ENCODE measurements at places on chromosomes 16 and 17. TPM values are rescaled to one million over a fixed set of nuclear protein-coding genes. Genes with fewer than 3 reads are reported as not detected.

The CACNA1G gene
- total RNA-seq: not detected

The CPHXL2 gene
- not detected for total RNA-seq

The CCDC182 gene
- not detected for total RNA-seq

The ERI2 gene
- 21.6 TPM for total RNA-seq

The HSF5 gene
- total RNA-seq: 0.41 TPM

DNA sequence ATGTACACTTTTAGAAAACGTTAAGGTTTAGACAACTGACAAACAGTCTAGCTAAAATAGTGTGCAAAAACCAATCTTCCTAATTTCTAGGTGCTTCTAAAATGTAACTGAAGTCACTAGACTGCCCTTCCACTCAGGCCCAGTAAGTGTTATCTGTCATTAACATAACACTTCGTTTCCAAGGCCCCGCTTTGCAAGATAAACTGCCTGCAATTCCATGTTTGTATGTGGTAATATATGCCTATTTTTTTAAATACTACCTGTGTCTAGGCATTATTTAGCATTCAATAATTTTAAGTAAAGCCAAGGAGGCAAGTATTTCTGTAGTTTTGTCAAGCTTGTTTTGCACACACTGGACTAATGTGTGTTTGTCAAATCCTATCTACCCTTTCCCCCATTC, 3.2 kb downstream of the USP32 start:
- peak; percentile 9 for DNase-seq
- peaks cover 5% of the 10 kb centered on the region for H3K36me3 ChIP-seq
- no peak overlapping the region for H3K4me3 ChIP-seq
- H3K27ac ChIP-seq: no peak overlapping the region
- H3K27me3 ChIP-seq: no peaks in the 10 kb centered on the region

- no peak overlapping the region for H3K4me3 ChIP-seq
- peak overlapping the region; percentile 61 for H3K27ac ChIP-seq
- no peaks in the 10 kb centered on the region for H3K27me3 ChIP-seq
- H3K4me1 ChIP-seq: peaks cover 68% of the 10 kb centered on the region
- H3K36me3 ChIP-seq: peaks cover 40% of the 10 kb centered on the region
Observed at GRCh38 chr16:27429981-27430441, 28.0 kb downstream of the IL21R start.

DNA sequence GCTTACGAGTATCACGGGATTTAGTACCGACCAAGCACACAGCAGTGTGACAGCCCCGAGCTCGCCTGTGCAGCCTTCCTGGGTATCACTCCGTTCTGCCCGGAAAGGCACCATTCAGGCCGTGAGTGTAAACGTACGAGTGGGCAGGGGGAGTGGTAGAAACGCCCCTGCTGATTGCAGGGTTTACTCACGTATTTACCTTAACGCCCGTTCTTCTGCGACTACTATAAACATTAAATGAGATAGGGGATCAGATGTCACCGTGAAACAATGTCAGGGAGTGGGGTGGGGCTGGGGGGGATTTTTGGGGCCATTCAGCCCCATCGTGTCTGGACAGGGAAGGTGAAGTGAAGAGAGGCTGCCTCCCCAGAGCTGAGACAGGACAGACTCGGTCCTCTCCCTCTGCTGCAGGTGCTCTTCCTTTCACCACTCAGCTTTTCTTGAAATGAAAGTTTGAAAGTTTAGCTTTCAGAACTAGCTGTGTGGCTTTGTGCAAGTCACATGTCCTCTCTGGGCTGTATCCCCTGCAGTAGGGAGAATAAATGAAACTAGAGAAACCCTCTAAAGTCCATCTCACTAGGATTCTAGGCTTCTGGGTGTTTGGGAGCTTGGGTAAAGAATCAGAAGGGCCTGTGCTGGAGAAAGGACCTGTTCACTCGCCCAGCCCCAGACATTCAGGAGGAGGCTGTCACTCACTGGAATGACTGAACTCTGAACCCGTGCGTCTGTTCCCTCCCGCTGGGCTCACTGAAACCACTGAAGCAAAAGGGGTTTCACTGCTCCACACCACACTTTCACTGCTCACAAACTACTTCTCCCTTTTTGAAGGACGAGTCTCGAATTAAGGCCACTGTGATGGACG, 66.7 kb downstream of the RPA1 start:
- H3K27me3 ChIP-seq: no peaks in the 10 kb centered on the region
- H3K36me3 ChIP-seq: peaks cover 52% of the 10 kb centered on the region
- H3K4me3 ChIP-seq: no peak overlapping the region
- peaks cover 8% of the 10 kb centered on the region for H3K4me1 ChIP-seq
- no peak overlapping the region for H3K27ac ChIP-seq

GRCh38 chr17:82933911-82934310, 94.1 kb upstream of the ZNF750 start:
- no peaks in the 10 kb centered on the region for H3K4me1 ChIP-seq
- peaks cover 26% of the 10 kb centered on the region for H3K36me3 ChIP-seq
- no peak overlapping the region for H3K4me3 ChIP-seq
- DNase-seq: no peak
- H3K27me3 ChIP-seq: no peaks in the 10 kb centered on the region
- no peak overlapping the region for H3K27ac ChIP-seq

DNA sequence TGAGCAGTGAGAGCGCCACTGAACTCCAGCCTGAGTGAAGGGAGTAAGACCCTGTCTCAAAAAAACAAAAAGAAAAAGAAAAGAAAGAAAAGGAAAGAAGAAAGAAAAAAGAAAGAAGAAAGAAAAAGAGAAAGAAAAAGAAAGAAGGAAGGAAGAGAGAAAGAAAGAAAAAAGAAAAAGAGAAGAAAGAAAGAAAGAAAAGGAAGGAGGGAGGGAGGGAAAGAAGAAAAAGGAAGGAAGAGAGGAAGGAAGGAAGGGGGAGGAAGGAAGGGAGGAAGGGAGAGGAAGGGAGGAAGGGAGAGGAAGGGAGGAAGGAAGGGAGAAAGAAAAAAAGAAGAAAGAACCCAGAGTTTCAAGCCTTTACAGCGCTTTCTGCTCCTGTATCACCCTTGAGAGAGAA, 19.1 kb downstream of the GINS3 start:
- H3K4me1 ChIP-seq: no peaks in the 10 kb centered on the region
- peaks cover 5% of the 10 kb centered on the region for H3K27me3 ChIP-seq
- no peak overlapping the region for H3K4me3 ChIP-seq
- no peaks in the 10 kb centered on the region for H3K36me3 ChIP-seq
- no peak overlapping the region for H3K27ac ChIP-seq

GRCh38 chr17:15891318-15891717, 53.6 kb upstream of the ADORA2B start:
- no peak overlapping the region for H3K27ac ChIP-seq
- H3K4me1 ChIP-seq: peaks cover 11% of the 10 kb centered on the region
- peaks cover 27% of the 10 kb centered on the region for H3K27me3 ChIP-seq
- no peak for DNase-seq
- H3K36me3 ChIP-seq: peaks cover 2% of the 10 kb centered on the region

GRCh38 chr17:43070872-43071271, 45.8 kb downstream of the RND2 start:
- H3K4me3 ChIP-seq: no peak overlapping the region
- no peak for DNase-seq
- no peaks in the 10 kb centered on the region for H3K27me3 ChIP-seq

GRCh38 chr17:27895940-27896535, 2.9 kb upstream of the LYRM9 start:
- no peak for DNase-seq
- peaks cover 35% of the 10 kb centered on the region for H3K27me3 ChIP-seq
- no peaks in the 10 kb centered on the region for H3K36me3 ChIP-seq
- no peak overlapping the region for H3K27ac ChIP-seq

- H3K4me3 ChIP-seq: no peak overlapping the region
- H3K36me3 ChIP-seq: no peaks in the 10 kb centered on the region
- no peak for DNase-seq
- peaks cover 58% of the 10 kb centered on the region for H3K27me3 ChIP-seq
Observed at GRCh38 chr16:1291576-1291974, 17.9 kb upstream of the UBE2I start.

GRCh38 chr17:31405890-31406371, 14.5 kb downstream of the RAB11FIP4 start:
- H3K27me3 ChIP-seq: peaks cover 3% of the 10 kb centered on the region
- H3K27ac ChIP-seq: no peak overlapping the region
- H3K36me3 ChIP-seq: no peaks in the 10 kb centered on the region

- H3K36me3 ChIP-seq: no peaks in the 10 kb centered on the region
- peaks cover 9% of the 10 kb centered on the region for H3K27me3 ChIP-seq
- H3K4me1 ChIP-seq: no peaks in the 10 kb centered on the region
- no peak for DNase-seq
Observed at GRCh38 chr17:79671085-79671694, 59.6 kb upstream of the ENPP7 start.

DNA sequence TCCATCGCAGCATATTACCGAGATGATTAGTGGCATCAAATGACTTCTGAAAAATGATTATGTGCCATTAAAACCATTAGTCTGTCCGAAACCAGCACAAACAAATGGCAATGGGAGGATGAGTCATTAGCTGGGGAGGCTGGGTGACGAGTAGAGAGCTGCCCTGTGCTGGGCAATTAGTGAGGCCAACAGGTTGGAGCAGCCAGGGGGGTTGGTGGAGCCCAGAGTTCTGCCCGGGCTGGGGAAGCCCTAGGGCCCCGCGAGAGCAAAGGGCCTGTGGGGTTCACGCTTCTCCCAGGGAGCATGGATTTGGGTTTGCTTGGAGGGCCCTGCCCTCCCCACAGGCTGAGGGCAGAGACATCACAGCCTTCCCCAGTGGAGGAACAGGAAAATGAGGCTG, 152.1 kb upstream of the RPL38 start:
- no peaks in the 10 kb centered on the region for H3K36me3 ChIP-seq
- peaks cover 2% of the 10 kb centered on the region for H3K4me1 ChIP-seq
- no peak for DNase-seq

DNA sequence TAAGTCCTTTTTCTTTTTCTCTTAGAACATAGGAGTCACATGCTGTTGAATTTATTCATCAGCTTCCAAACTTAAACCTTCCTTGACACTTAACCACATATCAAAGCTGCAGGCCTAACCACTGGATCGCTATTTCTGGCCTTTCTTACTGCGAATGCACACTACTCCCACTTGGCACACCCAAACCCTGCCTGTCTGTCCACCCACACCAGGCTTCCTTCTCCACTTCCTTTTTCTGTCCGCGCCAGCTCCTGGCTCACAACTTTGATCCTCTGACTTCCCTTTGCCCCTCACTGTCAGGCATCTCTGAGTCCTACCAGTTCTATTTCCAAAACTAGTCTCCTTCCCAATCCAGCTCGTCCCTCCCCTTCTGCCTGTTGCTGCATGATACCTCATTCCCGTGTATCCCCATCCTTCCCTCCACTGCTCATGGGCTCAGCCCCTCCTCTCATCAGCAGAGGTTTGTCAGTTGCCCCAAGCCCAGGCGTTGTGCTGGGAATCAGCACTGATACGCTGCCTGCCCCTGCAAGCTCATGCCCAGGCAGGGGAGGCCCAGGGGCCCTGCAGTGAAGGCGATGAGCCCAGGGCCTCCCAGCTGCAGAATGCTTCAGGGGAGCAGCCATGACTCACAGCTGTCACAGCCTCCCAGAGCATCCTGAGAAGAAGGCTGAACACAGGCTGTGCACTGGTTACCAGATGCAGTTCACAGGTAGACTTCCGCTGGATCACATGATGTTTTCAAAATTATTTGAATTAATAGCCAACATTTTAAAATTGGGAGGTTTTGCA, 179.8 kb downstream of the KATNIP start:
- no peaks in the 10 kb centered on the region for H3K4me1 ChIP-seq
- H3K27ac ChIP-seq: no peak overlapping the region

- no peak for DNase-seq
- no peak overlapping the region for H3K4me3 ChIP-seq
- peaks cover 10% of the 10 kb centered on the region for H3K27me3 ChIP-seq
- H3K36me3 ChIP-seq: no peaks in the 10 kb centered on the region
- H3K27ac ChIP-seq: no peak overlapping the region
- H3K4me1 ChIP-seq: no peaks in the 10 kb centered on the region
Observed at GRCh38 chr17:51709694-51710633, 448.6 kb downstream of the CA10 start.

GRCh38 chr17:75619506-75620431, 13.5 kb upstream of the SMIM5 start:
- H3K4me3 ChIP-seq: no peak overlapping the region
- H3K27ac ChIP-seq: no peak overlapping the region
- DNase-seq: peak; percentile 50
- peaks cover 2% of the 10 kb centered on the region for H3K4me1 ChIP-seq
- H3K36me3 ChIP-seq: no peaks in the 10 kb centered on the region
- no peaks in the 10 kb centered on the region for H3K27me3 ChIP-seq

DNA sequence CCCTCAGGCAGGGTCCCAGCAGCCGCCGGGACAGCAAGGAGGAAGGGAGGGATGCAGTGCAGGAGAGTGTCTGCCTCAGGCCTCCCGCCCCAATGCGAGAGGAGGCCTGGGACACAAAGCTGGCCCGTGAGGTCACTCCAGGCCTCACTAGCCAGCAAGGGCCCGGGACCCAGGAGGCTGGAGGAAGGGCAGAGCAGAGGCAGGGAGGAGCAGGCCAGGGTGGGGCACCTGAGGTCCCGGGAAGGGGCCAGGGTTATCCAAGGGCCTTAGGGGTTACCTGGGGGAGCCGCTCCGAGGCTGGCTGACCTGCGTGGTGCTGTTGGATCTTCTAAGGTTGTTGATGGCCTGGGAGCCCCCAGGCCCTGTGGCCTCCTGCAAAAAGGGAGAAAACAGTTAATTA, 14.1 kb downstream of the CEP131 start:
- H3K27ac ChIP-seq: no peak overlapping the region
- no peaks in the 10 kb centered on the region for H3K36me3 ChIP-seq
- H3K4me1 ChIP-seq: no peaks in the 10 kb centered on the region
- no peak for DNase-seq

DNA sequence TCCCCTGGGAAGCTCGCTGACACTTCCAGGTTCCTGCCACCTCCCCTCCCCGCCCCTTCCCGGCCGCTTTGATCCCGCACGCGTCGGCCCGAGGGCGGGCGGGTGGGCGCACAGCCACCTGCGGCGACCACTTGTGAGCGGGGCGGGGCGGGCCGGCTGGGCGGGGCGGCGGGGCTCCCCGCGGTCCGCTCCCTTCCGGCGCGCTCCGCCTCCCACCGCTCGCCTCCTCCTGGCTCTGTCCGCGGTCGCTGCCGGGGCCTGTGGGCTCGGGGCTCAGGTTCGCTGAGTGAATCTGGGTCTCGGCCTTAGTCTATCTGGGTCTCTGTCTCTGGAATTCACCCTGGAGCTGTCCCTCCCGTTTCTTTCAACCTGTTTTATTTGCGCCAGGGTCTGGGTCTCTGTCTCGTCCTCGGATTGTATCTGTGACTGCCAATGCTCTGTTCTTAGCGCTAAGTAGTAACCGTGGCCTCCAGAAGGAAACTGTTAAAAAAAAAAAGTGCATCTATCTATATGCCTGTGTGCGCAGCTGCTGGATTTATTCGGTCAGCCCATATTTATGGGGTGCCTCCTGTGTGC, 2.7 kb upstream of the HES7 start:
- H3K4me3 ChIP-seq: peak overlapping the region; percentile 95
- H3K4me1 ChIP-seq: peaks cover 47% of the 10 kb centered on the region
- no peaks in the 10 kb centered on the region for H3K36me3 ChIP-seq
- H3K27me3 ChIP-seq: peaks cover 48% of the 10 kb centered on the region
- H3K27ac ChIP-seq: peak overlapping the region; percentile 74
- peak; percentile 62 for DNase-seq
